ENCODE measurements at places on chromosomes 2 and 18. TPM values are rescaled to one million over a fixed set of nuclear protein-coding genes. Genes with fewer than 3 reads are reported as not detected.

The KCNG3 gene
- 1.3 TPM for total RNA-seq

The NEU4 gene
- 0.23 TPM for total RNA-seq

The PAIP2B gene
- total RNA-seq, result 6.3 TPM

- no peak for DNase-seq
These were observed 414.5 kb downstream of the STK39 start for GRCh38 chr2:167832868-167833287.

GRCh38 chr2:88826399-88826798, 134.9 kb downstream of the RPIA start:
- DNase-seq, result no peak

- DNase-seq, result no peak
These were observed 42.0 kb downstream of the CCDC148 start for GRCh38 chr2:158414538-158414937.

DNA sequence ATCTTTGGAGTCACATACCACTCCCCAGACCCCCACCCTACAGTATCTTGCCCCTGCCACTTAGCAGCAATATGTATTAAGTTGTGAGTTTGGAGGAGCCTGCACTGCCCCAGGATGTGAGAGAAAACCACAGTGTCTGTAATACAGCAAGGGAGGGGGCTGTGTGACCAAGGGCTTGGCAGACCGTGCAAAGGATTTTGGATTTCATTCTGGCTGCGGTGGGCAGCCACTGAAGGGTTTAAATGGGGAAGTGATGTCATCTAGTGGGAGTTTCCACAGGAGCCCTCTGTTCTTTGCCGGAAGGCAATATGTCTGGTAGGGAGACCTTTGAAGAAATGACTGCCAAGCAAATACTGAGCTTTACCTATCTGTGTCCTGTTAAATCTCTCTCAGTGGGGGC, 202.4 kb downstream of the FHOD3 start:
- no peak for DNase-seq

DNA sequence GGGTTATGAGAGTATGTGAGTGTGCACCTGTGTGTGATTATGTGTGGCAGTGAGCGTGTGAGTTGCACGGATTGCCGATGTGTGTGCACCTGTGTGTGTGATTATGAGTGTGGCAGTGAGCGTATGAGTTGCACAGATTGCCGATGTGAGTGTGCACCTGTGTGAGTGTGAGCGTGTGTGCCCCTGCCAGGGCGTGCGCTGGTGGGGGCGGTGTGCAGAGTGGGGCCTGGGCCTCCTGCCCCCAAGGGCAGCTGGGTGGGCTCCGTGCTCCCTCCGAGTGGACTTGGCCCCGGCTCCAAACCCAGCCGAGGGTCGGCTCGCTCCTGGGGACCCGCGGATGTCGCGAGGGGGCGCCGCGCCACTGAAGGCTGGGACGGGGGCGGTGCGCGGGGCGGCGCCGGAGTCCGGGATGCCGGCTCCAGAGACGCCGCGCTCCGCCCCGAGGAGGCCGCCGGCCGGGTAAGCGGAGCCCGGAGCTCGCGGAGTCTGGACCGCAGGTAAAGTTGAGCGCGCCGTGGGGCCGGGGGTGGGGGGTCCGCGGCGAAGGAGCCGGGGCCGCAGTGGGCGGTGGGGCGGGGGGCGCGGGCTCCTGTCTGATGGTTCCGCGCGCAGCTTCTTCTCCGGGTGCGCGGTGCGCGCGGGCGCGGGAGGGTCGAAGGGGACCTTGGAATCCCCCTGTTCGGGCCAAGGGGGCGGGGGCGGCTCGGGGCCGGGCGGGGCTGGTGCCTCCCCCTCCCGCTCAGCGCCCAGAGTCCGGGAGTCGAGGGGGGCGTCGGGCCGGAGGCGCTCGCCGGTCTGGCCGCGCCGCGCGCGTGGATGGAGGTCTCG, at the start of gene KCNG2:
TSS of gene KCNG2 (plus strand) at position 421 of the 828 bp plus-strand sequence. CDS start 65,730 bp downstream, outside the sequence.
- DNase-seq, result peak; percentile 64

All from upper lobe of right lung (tissue), 1 donor.